ENCODE measurements at places on chromosomes 4 and X. TPM values are rescaled to one million over a fixed set of nuclear protein-coding genes. Genes with fewer than 3 reads are reported as not detected.

Gene HPGD
- 79.0 TPM for total RNA-seq

Gene SATL1
- not detected for total RNA-seq

Gene SYN1
- 0.24 TPM for total RNA-seq

Gene HPGDS
- total RNA-seq = not detected

Gene CPE
- total RNA-seq = 1.5 TPM

Gene ANXA5
- total RNA-seq = 541 TPM

Gene TMEM271
- not detected for total RNA-seq

Data from A549 treated with dexamethasone at 1 μM for 4 hours (cell line).